ENCODE measurements at places on chromosomes 1 and 21.

- DNase-seq: no peak
Measured at GRCh38 chr1:153520818-153521476, 14.8 kb downstream of the S100A6 start.

GRCh38 chr1:220213382-220213983 lies 58.8 kb downstream of the RAB3GAP2 start:
- no peak for DNase-seq

DNA sequence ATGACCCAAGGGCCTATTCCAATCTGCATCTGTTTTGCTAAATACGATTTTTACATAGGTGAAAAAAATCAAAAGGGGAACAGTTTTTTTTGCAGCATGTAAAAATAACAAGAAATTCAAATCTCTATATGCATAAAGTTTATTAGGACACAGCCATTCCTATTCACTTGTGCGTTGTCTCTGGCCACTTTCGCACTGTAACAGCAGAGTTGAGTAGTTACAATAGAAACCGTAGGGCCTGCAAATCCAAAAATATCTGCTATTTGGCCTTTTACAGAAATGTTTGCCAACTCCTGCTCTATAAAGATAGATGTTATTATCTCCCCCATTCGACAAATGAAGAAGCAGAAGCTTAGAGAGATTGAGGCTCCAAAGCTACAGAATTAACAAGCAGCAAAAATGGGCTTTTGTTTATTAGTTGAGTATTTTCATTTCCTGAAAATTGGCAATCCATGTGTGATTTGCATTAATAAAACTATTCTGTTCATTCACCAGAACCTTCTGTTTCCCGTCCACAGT lies 5.5 kb downstream of the DYNLT5 start:
- no peak for DNase-seq

DNA sequence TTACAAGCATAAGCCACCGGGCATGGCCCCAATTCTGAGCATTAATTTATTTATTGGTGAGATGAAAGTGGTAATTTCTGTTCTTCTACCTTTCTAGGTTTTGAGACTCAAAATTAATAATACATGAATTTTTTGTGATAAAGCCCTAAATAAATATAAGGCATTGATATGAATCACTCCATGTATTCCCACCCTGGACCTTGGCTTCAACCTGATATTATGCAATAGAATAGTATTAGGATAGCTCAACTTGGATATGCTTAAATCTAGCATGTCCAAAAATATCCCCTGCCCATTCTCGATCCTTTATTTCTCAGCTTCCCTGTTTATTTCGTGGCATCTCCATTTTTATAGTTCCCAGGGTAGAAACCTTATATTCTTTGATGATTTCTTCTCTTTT lies 2.5 kb downstream of the AGL start:
- no peak for DNase-seq

- DNase-seq: no peak
Measured at GRCh38 chr1:245829826-245830225, 675.0 kb downstream of the KIF26B start.
